ENCODE measurements at places on chromosomes 1 and 21.

DNA sequence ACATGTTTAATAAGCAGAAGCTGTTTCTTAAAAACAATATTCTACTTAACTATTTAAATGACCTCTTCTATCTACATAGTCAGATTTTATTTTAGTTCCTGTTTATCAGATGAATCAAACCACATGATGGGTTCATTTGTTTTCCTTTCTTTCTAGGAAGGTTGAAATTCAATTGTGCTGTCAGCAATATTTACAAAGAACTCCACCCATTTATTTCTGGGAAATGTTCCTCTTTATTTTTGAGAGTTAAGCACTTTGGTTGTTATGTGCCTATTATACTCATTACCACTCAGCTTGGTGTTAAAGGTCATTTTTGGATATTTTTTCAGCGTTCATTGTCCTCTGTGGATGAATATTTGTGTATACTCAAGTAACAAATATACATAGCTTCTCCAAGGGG, 84.9 kb downstream of the C4BPA start:
- H3K27ac ChIP-seq, result no peak overlapping the region
- no peaks in the 10 kb centered on the region for H3K4me1 ChIP-seq
- DNase-seq, result no peak
- peaks cover 4% of the 10 kb centered on the region for H3K27me3 ChIP-seq
- peaks cover 1% of the 10 kb centered on the region for H3K36me3 ChIP-seq

GRCh38 chr1:57254022-57254421, 169.8 kb downstream of the DAB1 start:
- no peak for DNase-seq
- H3K36me3 ChIP-seq, result no peaks in the 10 kb centered on the region
- H3K27me3 ChIP-seq, result peaks cover 2% of the 10 kb centered on the region
- H3K27ac ChIP-seq, result no peak overlapping the region
- no peak overlapping the region for H3K4me3 ChIP-seq

DNA sequence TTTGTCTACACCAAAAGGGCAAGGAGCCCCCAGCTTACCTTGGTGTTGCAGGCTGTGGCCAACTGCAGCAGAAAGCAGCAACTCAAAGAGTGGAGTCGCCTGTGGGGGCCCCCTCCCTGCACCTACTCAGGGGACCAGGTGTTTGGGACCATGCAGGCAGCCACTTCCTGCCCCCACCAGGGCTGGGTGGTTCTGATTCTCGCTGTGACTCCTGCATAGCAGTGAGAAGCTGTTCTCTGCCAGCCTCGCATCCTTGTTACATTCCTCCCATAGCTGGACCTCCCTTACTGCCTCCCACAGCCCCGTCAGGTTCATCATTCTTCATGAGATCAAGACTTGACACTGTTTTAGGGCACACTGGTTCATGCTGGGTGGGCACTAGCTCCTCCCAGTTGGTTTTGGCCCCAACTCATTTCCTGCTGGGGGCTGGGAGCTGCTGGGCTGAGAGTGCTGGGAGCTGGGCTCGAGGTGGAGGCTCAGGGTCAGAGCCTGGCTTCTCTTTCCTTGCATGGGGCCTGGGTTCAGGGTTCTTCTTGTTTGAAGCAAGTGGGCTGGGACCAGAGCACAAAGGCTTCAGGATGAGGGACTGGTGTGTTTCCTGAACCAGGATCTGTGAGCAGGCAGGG, 146.9 kb upstream of the C1orf174 start:
- DNase-seq, result no peak
- H3K27me3 ChIP-seq, result peaks cover 4% of the 10 kb centered on the region
- peak overlapping the region; percentile 38 for H3K27ac ChIP-seq
- peaks cover 3% of the 10 kb centered on the region for H3K36me3 ChIP-seq

GRCh38 chr1:152227310-152227928, 3.4 kb upstream of the HRNR start:
- H3K4me3 ChIP-seq, result no peak overlapping the region
- DNase-seq, result no peak
- no peaks in the 10 kb centered on the region for H3K36me3 ChIP-seq
- no peak overlapping the region for H3K27ac ChIP-seq
- H3K4me1 ChIP-seq, result no peaks in the 10 kb centered on the region
